Mononuclear cell (primary cell): ENCODE measurements at places on chromosomes 6 and 20. TPM values are rescaled to one million over a fixed set of nuclear protein-coding genes. Genes with fewer than 3 reads are reported as not detected.

MTG2 gene
- 3.1 TPM for total RNA-seq

NKAIN4 gene
- total RNA-seq = not detected

ARMC12 gene
- total RNA-seq = 0.10 TPM

OR2J3 gene
- not detected for total RNA-seq

PET117 gene
- 14.5 TPM for total RNA-seq

ZNF391 gene
- total RNA-seq = 0.84 TPM

PTCHD4 gene
- 0.10 TPM for total RNA-seq
